Stimulated activated CD8-positive, alpha-beta memory T cell treated with anti-CD3 and anti-CD28 coated beads, Interleukin-2, amount 100 ng/mL, for 1 hour (primary cell): ENCODE measurements at places on chromosomes 2 and 18.

DNA sequence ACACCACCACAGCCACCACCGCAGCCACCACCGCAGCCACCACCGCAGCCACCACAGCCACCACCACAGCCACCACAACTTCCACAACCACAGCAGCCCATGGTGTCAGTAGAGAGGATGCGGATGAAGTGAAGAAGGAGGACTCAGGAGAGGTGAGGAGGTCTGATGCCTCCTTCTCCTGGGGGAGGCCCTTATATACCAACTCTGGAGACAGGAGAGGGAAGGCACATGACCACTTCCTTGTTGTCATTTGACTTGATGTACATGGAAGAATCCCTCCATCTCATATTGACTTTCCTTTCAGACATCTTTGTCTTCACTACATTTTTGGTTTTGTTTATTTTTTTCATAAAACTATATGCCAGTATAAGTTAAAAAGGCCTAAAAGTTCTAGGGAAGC is at the start of gene SCYGR3:
SCYGR3 (minus strand) TSS at position 101 of the 400 bp plus-strand sequence; CDS start at position 101, 0 bp downstream.
- DNase-seq, result no peak

DNA sequence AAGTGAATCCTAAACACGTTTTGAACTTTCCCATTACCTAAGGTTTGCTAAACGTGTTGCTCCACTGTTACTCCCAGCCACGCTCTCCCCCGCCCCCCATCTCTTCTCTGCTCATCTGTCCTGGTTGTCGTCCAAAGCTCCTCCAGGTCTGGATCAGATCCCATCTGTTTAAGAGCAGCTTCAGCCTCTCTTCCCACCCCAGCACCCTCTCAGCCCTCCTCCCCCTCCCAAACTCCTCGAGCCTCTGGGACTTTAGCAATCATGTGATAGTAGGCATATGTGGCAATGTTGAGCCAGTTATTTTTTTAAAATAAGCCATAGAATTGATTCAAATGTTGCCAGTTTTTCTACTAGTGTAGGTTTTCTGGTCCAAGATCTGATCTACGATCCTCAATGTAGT is 20.0 kb upstream of the LPIN1 start:
- no peak for DNase-seq

DNA sequence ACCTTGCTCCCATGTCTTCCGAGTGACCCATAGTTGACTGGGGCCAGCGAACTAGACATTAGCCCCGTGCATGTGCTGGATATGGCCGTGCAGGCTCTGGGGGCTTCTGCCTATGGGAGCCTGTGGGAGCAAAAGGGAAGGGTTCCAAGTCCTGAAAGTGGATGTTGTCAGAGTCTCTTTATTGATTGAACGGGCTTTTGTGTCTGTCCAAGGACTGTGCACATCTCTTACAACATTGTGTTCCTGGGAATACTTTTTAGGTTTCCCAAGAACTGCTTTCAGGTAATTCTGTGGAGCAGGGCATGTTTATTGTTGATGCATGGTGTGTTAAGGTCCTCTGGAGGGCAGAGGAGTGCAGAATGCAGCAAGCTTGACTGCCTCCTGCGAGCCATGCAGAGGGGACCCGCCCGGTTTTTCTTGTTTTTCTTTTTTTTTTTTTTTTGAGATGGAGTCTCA is 5.0 kb downstream of the RNF144A start:
- no peak for DNase-seq

DNA sequence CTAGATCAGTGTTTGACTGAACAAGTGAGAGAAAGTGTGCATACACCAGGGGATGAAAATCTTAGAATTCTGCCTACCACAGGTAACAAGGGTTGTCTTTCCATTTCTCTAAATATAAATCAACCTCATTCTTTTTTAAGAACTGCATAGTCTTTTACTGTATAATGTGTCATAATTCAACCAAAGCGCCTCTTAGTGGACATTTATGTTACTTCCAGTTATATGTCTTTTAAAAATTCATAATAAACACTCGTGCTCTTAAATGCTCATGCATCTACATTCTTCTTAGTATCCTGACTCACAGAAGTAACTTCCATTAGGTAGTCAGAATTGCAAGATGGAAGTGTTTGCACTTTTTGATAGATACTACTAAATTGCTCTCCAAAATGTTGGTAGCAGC is 76.2 kb downstream of the CHRNA1 start:
- DNase-seq, result no peak

- DNase-seq, result no peak
Measured at GRCh38 chr2:151777487-151777886, 43.2 kb upstream of the NEB start.

GRCh38 chr2:45121236-45121927 is 112.1 kb upstream of the SIX2 start:
- DNase-seq, result no peak

DNA sequence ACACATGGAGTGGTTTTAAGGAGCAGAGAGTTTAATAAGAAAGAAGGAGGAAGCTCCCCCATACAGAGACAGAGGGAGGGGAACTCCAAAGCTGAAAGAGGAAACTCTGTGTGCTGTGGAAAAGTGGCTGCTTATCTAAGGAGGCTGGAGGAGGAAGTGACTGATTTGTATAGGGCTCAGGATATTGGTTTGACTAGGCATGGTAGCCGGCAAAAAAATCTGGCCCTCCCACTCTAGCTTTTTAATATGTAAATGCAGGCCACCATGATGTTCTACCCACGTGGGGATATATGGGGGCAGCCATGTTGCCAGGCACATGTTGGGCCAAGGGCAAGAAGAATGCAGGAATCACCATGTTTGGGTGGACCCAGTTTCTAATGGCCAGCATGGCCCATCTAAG is 64.3 kb downstream of the HNMT start:
- DNase-seq, result no peak

DNA sequence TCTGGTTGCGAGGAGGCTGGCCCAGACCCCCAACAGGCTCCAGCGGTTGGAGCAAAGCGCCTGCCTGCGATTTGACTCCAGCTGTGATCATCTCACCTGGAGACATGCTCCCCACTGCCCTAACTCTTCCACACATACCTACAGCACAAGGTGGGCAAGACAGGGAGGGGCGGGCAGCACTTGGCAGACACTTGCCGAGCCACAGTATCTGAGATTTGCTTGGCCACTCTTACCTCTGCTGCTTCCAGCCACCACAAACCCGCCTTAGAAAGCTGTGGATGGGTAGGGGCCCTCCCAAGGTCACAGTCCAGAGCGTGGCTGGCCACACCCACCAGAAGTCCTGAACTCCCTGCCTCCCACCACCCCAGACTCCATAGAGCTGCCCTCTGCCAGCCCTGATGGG is 8.2 kb downstream of the CYP26B1 start:
- no peak for DNase-seq

DNA sequence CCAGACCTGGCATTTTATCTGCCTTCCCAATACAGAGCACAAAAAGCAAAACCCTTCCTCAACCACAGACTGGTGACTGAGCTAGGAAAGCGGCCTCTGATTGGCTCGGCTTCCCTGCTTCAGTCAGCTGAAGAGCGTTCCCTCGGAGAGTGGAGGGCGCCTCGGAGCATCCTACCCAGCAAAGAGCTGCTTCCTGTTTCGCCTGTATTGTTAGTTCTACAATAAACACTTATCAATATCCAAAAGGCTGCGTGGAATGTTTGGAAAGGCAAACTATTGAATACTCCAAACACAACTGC is 125.0 kb downstream of the CACNB4 start:
- DNase-seq, result no peak

GRCh38 chr18:3048121-3048520 is 35.2 kb upstream of the LPIN2 start:
- no peak for DNase-seq

DNA sequence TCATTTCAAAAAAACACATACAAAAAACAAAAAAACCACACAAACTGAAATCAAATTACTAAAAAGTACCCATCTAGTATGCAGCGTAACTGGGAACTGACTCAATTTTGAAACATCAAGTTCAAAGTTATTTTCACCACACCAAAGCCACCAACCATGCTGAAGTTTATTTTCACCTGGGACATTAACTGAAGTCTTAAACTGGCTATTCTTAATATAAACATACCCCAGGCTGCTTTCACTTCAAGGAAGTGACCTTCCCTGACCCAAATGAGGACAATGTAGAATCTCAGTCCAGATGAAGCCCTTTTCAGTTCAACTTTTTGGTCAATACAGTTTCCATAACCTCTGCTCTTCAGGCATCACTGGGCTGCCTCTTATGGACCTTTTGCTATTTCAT is 84.6 kb downstream of the PIGN start:
- no peak for DNase-seq

DNA sequence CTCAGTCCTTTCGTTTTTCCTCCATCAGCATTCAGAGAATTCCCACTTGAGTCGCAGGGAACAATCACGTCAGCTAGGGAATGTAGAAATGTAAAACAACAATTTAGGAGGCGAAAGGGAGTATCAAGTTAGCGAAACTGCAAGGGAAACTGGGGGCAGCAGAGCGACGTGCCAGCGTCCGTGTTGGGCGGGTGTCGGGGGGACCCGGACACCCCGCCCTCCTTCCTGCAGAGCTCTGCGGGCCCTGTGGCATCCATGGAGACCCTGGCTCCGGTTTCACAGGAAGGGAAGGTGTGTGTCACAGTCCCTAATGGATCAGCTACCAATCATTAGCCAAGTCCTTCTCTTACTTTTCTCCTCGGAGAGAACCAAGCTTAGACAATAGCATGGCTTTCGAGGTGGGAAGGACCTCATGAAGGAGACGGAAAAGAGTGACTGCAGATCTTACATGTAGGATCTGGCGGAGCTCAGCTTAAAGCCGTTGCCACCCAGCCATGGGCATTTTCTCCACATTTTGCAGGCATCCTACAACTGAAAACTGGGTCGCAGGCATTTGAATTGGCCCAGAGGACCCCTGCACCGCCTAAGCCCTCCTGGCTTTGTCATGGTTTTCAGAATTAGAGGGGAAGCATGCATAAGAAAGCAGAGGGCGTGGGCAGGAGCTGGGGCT is 33.7 kb downstream of the SOX11 start:
- DNase-seq, result no peak

DNA sequence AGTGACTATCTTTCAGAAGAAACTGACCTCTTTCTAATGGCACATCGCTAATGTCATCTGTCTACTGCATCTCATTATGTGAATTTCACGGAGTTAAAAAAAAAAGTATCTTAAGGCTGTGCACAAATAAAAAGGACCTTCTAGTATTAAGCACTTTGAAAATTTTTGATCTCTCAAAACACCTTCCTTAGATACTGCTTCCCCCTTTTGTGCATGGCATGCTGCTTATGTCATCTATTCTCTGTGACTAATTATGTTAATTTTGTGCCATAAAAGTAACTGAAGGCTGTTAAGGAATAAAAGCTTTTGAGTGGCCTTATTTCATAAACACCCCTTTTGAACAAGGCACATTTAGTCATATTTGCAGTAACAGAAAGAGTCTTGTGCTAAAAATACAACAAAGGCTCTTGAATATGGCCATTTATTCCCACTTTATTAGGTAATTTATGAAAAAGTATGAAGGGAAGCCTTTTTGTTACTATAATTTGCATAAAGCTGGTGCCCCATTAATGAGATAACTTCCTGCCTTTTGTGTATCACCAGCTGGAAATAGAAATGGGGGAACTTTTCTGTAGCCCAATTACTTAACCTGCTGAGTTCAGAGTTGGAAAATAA is 1412.0 kb upstream of the ZEB2 start:
- no peak for DNase-seq

- no peak for DNase-seq
Measured at GRCh38 chr2:175931805-175932204, 70.3 kb downstream of the LNPK start.

DNA sequence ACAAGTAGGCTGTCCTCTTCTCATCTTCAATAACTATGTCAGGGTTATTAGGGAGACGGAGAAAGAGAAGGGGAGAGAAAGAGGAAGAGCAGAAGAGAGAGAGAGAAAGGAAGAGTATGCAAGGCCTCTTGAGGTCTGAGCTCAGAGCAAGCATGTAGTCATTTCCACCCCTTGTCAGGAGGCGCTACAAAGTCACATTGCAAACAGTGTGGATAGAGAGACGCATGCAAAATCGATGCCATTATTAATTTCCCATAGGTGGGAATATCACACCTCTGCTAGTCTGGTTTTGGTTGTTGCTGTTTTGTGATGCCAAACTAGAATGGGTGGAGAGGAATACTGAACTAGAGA is 24.2 kb upstream of the SERPINE2 start:
- DNase-seq, result no peak

GRCh38 chr2:232116852-232117251 is 155.3 kb downstream of the DIS3L2 start:
- no peak for DNase-seq

DNA sequence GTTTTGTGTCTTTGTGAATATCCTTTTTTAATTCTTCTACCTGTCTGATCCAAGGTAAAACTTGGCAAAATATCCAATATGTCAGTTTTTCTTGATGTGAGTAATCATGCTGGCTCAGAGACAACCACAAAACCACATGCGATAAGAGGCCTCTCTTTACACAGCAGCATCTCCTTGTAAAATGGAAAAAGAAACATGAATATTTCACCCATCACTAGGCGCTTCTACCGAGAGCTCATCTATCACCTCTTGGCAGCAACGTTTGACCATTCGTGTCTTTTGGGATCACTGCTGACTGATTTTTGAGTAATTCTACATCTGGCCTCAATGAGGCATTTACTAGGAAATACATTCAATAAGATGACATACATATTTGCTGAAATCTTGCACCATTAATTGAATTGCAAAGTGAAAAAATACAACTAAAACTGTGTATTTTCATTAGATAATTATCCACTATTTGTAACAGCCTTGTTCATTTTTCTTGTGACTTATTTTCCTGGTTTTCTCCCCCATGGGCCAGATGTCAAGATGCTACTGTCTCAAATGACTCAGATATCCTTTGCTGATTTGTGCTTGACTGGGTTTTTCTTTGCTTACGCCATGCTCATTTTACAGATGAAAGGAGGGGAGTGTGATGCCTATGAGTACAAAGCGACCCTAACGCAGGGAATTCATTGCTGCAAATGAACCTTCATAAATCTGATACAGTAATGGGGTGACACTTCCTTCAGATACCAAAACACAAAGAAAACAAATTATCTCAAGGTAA is 467.5 kb downstream of the FBXO15 start:
- DNase-seq, result no peak

DNA sequence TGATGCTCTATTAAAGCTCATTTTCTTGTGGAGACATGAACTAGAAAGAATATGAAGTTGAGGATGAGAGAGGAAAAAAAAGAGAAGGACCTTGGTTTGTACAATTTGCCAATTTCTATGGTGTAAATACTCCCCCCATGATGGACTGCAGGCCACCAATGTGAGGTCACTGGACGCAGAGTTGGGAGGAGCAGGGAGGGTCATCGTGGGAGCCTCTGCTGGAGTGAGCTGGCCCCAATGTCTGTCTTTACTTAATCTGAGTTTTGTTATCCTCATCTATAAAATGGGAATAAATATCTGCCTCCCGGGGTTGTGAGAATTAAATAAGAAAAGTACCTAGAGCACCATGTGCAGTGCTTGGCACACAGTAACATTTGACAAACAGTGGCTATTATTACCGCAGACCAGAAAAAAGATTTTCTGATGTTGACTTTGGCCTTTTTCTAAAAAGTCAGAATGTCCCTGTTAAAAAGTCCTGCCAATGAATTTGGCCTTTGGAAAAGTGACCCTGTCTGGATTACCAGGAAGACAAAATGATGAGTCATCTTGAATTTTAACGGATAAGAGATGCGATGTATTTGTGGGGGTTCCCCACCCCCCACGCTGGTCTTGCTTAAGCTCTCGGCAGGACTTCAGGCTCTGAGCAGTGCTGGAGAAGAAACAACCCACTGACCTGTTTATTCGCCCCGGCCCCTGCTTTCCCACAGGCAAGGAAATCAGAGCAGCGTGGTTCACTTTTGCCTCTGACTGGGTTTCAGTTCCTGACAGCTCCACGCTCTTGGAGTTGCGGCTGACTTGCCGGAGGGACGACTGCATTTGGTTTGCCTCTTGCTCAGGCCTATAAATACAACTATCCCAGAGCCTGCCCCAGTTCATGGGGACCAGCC is 50.3 kb upstream of the FOSL2 start:
- no peak for DNase-seq
